ENCODE measurements at places on chromosomes 13 and 19. TPM values are rescaled to one million over a fixed set of nuclear protein-coding genes. Genes with fewer than 3 reads are reported as not detected.

GRCh38 chr19:33504058-33504444 lies 17.5 kb downstream of the PEPD start:
- no peak overlapping the region for H3K4me3 ChIP-seq
- H3K36me3 ChIP-seq = peaks cover 28% of the 10 kb centered on the region
- no peak for DNase-seq
- H3K27ac ChIP-seq = no peak overlapping the region

- no peaks in the 10 kb centered on the region for H3K27me3 ChIP-seq
- H3K4me1 ChIP-seq = peaks cover 84% of the 10 kb centered on the region
- peak overlapping the region; percentile 68 for H3K4me3 ChIP-seq
- no peak for DNase-seq
- peak overlapping the region; percentile 93 for H3K27ac ChIP-seq
These were observed 18.6 kb downstream of the DEDD2 start for GRCh38 chr19:42198676-42199439.

- H3K4me3 ChIP-seq = no peak overlapping the region
- H3K27me3 ChIP-seq = no peaks in the 10 kb centered on the region
- no peak for DNase-seq
- H3K4me1 ChIP-seq = peaks cover 36% of the 10 kb centered on the region
- peaks cover 39% of the 10 kb centered on the region for H3K36me3 ChIP-seq
These were observed 56.5 kb downstream of the INTS6 start for GRCh38 chr13:51396352-51396751.

GRCh38 chr13:95243207-95243606 lies 58.0 kb downstream of the ABCC4 start:
- no peak overlapping the region for H3K4me3 ChIP-seq
- H3K27me3 ChIP-seq = no peaks in the 10 kb centered on the region
- H3K4me1 ChIP-seq = peaks cover 15% of the 10 kb centered on the region

GRCh38 chr13:74927823-74928222 lies 554.1 kb downstream of the TBC1D4 start:
- no peaks in the 10 kb centered on the region for H3K4me1 ChIP-seq
- H3K36me3 ChIP-seq = no peaks in the 10 kb centered on the region
- no peaks in the 10 kb centered on the region for H3K27me3 ChIP-seq
- H3K27ac ChIP-seq = no peak overlapping the region
- no peak for DNase-seq

DNA sequence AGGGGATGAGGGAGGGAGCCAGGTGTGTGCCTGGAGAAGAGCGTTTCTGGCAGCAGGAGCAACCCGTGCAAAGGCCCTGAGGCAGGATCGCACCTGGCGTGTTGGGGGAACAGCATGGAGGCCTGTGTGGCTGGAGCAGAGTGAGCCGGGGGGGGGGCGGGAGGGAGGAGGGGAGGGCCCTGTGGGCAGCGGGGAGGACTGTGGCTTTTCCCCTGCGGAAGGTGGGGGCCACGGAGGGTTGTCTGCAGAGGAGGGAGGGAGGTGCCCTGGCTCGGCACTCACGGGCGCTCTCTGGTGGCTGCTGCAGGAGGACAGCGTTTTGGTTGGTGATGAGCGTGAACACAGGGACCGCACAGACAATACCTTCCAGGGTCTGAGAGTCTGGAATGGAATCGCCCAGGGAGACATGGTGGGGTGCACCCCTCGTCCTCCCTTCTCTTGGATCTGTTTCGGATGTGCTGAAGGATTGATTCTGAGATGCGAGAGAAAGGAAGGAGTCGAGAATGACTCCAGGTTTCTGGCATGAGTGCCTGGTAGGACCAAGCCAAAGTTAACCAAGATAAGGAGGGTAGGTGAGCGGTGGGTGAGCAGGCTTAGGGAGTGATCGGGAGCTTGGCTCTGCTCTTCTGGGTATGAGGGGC lies 6.5 kb downstream of the RAB11B start:
- H3K36me3 ChIP-seq = peaks cover 37% of the 10 kb centered on the region
- DNase-seq = peak; percentile 46
- H3K27ac ChIP-seq = peak overlapping the region; percentile 50
- peaks cover 27% of the 10 kb centered on the region for H3K4me1 ChIP-seq

DNA sequence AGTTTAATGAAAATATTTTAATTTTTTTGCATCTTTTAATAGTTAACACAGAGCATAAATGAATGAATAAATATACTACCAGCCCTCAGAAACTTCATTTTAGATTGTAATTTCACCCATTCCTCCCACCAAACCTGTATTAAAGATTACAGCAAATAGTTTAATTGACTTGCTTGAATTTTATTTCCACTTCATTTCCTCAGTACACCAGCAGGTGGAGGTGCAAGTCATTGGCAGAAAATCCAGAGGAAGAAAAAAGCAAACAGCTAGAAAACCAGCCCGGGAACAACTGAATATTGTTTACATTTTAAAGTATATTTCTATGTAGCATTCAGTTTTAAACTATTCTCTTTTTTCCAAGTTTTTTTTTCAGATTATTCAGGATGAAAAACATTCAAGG lies 177.8 kb downstream of the OLFM4 start:
- peaks cover 9% of the 10 kb centered on the region for H3K27me3 ChIP-seq
- H3K4me3 ChIP-seq = no peak overlapping the region
- no peak for DNase-seq
- no peak overlapping the region for H3K27ac ChIP-seq
- no peaks in the 10 kb centered on the region for H3K36me3 ChIP-seq
- H3K4me1 ChIP-seq = no peaks in the 10 kb centered on the region

TGFBR3L gene
- total RNA-seq = not detected

ANKRD24 gene
- total RNA-seq = 0.42 TPM

MTUS2 gene
- not detected for total RNA-seq
